Fibroblast of pulmonary artery (primary cell): ENCODE measurements at places on chromosomes 13 and 19.

DNA sequence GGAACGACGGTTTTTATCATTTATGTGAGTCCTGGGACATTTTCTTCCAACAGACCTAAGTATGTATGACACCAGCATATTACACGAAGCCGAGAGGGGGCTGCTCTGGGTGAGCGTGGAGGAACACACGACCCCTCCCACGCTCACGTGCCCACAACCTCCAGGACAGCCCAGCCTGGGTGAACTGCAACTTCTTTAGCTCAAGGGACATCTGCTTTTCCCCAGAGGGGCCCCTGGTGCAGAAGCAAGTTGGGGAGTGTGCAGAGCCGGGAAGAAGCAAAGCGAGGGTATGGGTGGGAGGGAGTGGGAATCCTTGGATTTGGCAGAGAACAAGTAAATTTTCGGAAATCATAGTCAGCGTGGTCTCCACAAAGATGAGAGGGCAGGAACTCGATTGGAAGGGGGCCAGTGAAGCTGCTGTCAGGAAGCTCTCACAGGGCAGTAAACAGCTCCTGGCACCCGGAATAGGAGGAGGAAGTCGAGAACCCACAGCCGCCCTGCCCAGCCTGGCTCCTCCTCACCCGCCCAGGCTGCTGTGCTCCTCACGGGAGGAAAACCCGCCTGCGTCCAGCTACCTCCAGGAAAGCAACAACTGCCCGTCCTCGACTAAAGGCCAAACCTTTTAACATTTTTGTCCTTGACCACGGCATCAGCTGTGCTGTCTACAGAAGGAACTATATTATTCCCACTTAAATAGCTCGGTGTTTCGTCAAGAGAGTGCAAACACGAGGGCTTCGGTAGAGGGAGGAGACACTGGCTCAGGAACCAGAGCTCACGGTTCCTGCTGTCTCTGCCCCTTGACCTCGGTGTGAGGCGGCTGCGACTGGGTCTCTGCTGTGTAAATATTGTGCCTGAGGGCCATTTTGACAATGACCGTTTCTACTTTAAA is 17.2 kb upstream of the CFAP97D2 start:
- DNase-seq: peak; percentile 80

- no peak for DNase-seq
Measured at GRCh38 chr13:65155861-65156260, 2074.3 kb downstream of the PCDH9 start.

DNA sequence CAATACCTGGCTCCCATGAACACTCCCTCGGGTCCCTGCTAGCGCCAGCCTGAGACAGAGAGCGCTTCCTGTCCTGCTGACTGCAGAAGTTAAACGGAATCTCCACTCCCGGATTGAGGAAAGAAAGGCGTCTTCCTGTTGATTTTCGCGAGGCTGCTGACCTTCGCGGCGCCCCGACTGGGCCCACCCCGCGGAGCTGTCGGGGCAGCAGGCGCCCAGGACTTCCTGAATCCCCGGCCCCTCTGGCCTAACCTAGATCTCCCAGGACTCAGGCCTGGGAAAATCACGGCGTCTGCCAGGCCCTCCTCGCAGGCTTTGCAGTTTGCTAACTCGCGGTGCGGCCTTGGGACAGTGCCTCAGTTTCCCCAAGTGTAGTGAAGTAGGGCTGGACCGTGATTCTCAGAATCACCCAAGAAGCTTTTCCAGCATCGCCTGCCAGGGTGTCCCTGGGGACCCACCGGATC is 108.8 kb downstream of the KCTD15 start:
- DNase-seq: no peak

GRCh38 chr13:109362616-109363015 is 423.8 kb downstream of the IRS2 start:
- DNase-seq: no peak

DNA sequence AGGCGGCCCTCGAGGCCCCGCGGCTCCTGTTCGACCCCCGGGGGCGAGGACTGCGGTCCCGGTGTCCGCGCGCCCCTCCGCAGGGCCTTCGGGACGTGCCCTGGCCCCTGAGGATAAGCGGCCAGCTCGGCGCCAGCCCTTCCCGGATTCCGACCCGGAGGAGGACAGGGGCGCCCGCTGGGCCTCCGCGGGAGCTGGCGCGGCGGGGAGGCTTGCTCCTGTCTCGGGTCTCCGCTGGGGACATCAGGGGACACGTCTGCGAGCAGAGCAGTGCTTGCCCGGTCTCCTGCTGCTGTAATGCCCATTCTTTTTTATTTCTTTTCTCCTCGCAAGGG is 829 bp downstream of the B3GLCT start:
- DNase-seq: no peak

DNA sequence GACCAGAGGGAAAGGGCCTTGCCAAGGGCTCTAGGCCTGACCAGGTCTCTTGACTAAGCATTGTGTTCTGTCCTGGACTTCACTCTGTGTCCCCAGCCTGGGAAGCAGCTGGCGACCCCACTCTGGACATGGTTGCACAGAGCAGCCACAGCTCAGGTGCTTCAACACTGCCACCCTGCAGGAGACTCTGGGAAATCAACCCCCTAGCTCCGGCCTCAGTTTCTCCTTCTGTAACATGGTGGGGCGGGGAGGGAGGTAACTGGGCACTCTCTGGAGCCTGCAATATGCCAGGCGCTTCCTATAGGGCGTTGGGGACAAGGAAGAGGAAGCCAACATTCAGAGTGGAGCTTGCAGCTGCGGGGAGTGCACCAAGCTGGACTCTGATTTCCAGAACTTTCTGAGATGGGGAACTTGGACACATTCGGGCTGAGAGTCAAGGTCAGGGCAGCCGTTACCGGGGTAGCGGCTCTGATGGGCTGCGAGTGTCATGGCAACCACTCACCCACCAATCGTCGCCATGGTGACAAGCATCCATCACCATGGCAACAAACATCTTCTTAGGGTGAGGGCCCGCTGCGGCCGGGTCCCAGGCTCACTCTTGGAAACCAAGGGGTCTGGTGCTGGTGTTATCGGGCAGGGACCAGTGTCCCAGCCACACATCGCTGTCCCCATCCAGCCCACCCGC is 12.8 kb downstream of the F2RL3 start:
- no peak for DNase-seq

DNA sequence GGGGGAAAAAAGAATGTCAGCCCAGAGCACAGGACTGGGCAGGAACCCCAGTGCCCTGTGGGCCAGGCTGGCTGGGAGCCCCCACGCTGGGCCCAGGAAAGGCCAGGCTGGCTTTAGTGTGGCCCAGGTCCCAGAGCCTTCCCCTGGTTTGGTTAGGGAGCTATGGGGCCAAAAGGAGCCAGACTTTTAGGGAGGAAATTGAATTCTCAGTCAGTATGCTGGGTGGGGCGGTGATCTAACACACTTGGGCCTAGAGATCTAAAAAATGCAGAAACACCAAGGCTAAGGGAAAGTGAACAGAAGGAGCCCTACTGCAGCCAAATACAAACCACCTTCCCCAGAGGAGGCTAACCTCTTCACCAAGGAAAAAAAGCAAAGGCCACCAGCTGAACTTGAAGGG is 137.5 kb downstream of the CRYL1 start:
- DNase-seq: no peak

DNA sequence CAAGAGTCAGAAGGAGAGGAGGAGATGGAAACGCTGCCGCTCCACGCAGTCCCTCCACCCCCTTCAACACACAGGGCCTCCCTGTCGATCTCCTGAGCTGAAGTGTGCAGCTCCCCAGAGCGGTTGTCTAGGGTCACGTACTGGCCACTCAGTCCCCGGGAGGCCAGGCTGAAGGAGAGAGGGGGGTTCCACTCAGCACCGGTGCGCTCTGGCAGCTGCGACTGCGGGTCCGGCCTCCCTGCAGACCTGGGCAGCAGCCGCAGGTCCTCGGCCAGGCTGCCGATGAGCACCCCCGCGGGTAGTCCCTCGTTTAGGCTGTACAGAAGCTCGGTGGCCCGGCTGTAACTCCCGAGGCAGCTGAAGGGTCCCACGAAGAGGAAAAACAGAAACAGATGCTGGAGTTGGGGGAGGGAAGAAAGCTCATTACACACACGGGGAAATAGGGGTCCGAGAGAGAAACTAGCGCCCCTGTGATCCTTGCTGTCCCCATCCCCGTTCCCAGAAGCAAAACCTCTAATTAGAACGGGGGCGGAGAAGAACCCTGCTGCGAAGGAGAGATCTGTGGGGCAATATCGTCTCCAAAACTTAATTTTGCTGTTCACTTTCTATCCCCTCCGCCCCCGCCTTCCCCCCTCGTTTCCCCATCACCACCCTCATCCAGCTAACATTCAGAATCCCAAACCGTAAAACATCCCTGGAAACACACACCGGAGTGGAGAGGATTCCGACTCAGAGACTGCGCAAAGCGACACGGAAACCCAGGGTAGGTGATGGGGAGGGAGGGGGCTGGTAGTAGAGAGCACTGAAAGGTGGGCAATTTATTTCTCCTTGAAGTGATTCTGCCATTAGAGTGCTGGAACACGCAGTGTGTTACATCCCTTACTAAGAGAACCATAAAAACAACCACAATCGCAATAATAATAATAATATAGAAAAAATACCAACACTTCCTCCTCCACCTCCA is 1.8 kb downstream of the PCDH20 start:
- no peak for DNase-seq

DNA sequence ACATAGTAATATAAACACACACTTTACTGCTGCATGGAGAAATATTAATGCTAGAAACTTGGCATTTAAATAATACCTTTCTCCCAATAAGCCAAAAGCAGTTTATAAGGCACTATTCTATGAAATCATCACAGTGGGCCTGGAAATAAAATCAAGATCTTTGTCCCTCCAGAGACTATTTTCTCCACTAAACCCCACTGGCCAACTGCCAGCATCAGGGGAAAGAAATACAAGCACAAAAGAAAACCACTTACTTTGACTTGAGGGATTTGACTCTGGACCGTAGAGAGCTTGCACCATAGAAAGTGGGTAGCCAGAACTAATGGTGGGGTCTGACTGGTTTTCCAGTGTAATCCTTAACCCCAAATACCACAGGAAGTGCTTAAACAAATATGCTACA is 71.9 kb downstream of the DCLK1 start:
- no peak for DNase-seq

GRCh38 chr13:55437162-55437561 is 1703.6 kb upstream of the PRR20A start:
- DNase-seq: no peak

DNA sequence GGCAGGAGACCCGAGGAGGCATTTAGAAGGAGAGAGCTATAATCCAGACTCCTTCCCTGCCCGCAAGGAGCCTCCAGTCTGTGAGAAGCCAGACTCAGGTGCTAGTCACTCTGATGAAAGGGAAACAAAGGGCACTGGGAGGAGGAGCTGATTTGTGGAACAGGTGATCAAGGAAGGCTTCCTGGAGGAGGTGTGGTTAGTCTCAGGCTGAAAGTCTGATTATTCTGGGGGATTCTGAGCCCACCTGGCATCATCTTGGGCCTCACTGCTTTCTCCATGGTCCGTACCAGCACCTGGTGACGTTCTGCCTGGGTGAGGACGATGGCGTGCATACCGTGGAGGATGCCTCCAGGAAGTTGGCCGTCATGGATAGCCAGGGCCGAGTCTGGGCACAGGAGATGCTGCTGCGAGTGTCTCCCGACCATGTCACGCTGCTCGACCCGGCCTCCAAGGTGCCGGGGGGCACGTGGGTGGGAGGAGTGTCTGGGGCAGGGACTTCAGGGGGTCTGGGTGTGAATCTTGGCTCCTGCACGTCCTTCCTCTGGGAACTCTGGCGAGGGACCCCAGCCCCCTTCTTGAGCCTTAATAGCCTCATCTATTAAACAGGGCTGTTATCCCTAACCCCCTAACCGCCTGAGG is 3.9 kb downstream of the EPS8L1 start:
- DNase-seq: no peak

GRCh38 chr13:112822851-112823250 is 133.0 kb downstream of the ATP11A start:
- no peak for DNase-seq

DNA sequence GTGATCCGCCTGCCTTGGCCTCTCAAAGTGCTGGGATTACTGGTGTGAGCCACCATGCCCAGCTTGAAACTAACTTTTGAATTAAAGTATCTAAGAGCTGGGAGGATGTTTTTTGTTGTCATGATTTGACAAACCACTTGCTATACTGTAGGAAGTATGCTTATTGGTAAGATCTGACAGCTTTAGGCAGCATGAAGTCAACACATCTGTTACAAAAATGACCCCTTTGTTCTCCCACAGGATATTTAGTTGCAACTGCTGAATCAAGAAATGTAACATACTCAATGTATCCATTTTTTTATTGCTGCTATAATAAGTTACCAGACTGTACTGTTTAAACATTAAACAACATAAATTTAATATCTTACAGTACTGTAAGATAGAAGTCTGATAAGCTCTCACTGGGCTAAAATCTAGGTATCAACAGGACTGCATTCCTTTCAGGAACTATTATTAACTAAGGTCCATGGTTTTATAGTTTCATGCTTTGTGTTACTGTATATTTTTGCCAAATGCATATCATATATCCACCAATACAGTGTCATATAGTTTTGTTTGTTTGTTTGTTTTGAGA is 22.8 kb upstream of the LRP3 start:
- DNase-seq: no peak

DNA sequence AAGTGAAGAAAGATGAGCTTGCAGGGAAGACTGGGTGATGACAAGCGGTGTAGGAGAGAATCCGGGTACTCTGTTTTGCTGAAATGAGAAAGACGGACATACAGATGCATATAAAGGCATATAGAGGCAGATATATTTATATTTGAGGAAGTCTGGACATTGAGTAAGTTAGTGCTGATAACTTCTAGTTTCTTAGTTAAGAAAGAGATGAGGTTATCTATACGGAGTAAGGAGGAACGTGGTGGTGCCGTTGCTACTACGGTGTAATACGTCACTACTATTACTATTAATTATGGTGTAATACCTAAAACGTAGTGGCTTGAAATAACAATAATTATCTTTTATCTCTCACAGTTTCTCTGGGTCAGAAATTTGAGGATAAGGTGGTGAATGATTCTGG is 9.8 kb upstream of the CPB2 start:
- no peak for DNase-seq

- DNase-seq: peak; percentile 57
Measured at GRCh38 chr19:12194827-12195731, 32.2 kb downstream of the ZNF136 start.

- DNase-seq: peak; percentile 50
Measured at GRCh38 chr13:77176350-77176749, 149.4 kb upstream of the FBXL3 start.

GRCh38 chr19:29761575-29762232 is 46.6 kb upstream of the C19orf12 start:
- DNase-seq: no peak
